Activated naive CD8-positive, alpha-beta T cell treated with anti-CD3 and anti-CD28 coated beads, Interleukin-2, amount 10 ng/mL, durations not matched to agents 7 days and 5 days (primary cell): ENCODE measurements at places on chromosomes 12 and 14. TPM values are rescaled to one million over a fixed set of nuclear protein-coding genes. Genes with fewer than 3 reads are reported as not detected.
A peak's percentile ranks its signal among the peaks of the same experiment; 100 is the strongest.

DNA sequence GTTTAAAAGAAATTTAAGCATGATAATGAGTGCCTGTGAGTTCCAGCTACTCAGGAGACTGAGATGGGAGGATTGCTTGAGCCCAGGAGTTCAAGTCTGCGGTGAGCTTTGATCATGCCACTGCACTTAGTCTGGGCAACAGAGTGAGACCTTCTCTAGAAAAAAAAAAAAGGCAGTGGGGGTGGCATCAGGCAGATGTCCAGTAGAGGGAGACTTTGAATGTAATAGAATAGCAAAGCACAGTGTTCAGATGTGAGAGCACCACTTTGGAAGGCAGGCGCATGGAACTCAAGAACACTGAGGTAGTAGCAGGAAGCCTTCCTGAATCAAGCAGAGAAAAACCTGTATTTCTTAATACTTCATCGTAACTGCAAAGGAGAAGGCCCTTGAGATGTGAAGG lies 394.5 kb upstream of the GARIN6 start:
- no peak for DNase-seq
- no peaks in the 10 kb centered on the region for H3K27me3 ChIP-seq
- no peaks in the 10 kb centered on the region for H3K4me1 ChIP-seq
- no peak overlapping the region for H3K27ac ChIP-seq

DNA sequence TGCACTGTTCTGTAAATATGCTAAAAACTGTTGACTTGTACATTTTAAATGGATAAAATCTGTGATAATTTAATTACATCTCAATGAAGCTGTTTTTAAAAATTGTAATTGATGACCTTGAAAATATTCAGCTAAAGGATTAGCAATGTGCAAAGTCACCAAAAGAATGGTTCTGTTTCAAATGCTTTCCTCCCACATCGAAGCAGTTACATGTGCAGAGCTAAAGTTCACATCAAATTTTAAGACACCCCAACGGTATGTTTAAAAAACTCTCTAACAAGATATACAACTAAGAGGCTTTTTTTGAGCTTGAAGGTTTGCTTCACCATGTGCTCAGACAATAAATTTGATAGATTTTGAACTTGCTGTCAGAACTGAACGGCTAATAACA lies 114.6 kb upstream of the KRAS start:
- H3K27me3 ChIP-seq = no peaks in the 10 kb centered on the region
- DNase-seq = no peak
- H3K4me1 ChIP-seq = peaks cover 15% of the 10 kb centered on the region
- H3K36me3 ChIP-seq = no peaks in the 10 kb centered on the region
- peak overlapping the region; percentile 72 for H3K4me3 ChIP-seq

BDKRB1 gene
- total RNA-seq = not detected

GRCh38 chr12:120468325-120468820 lies 1.2 kb downstream of the SRSF9 start:
- peak overlapping the region; percentile 68 for H3K27ac ChIP-seq
- H3K27me3 ChIP-seq = no peaks in the 10 kb centered on the region
- H3K36me3 ChIP-seq = peaks cover 20% of the 10 kb centered on the region
- H3K4me1 ChIP-seq = peaks cover 28% of the 10 kb centered on the region
- peak overlapping the region; percentile 97 for H3K4me3 ChIP-seq
- peak; percentile 50 for DNase-seq

DNA sequence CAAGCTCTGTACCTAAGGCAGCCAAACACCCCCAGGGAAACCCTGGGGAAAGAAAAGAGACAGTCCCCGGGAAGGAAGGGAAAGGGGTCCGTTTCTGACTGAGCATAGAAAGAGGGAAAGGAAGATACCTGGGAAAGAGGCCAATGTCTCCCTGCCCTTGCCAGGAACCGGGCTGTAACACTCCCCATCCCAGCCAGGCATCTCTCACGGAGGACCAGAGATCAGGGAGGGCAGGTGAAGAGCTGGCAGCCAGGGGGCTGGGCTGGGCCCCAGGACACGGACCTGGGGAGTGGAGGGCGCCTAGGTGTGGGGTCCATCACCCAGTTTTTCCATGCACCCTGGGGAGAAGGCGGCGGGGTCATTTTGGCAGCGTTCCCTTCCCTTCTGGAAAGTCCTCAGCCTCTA lies 18.9 kb upstream of the PLEKHH1 start:
- no peak for DNase-seq
- H3K36me3 ChIP-seq = no peaks in the 10 kb centered on the region
- peaks cover 23% of the 10 kb centered on the region for H3K27me3 ChIP-seq
- H3K27ac ChIP-seq = peak overlapping the region; percentile 43

ADAMTS20 gene
- total RNA-seq = not detected

IL31 gene
- total RNA-seq = not detected

SERPINA1 gene
- total RNA-seq = 0.20 TPM

DNA sequence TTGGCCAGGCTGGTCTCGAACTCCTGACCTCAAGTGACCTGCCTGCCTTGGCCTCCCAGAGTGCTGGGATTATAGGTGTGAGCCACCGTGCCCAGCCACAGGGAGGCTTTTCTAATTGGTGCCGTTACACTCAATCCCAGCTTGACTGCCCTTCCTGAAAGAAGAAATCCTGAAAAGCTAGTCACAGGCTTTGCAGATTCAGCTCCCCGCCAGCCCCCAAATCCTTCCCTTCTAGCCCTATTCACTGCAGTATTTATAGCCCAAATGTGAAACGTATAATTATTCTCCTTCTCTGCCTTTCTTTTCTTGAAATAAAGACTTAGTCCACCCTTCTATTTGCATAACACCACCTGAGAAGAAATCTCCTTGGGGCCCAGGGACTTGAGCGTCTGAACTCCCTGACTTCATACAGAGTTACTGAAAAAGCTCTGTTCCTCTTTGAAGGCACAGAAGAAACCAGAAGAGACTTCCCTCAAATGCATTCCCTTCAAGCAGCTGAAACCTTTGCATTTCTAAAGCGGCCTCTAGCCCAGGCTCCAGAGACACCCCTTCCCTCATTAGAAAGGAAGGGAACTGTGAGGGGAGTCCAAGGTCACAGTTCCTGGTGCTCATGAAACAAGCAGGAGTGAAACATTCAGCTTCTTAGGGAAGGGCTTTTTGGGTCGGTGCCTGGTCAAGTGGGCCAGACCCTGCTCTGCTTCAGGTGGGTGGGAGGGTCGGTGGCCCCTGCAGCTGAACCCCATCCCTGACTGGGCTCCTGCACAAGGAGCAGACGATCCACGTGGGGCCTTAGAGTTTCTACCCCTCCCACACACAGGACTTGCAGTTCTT lies 42.3 kb upstream of the BATF start:
- H3K27me3 ChIP-seq = peaks cover 4% of the 10 kb centered on the region
- peaks cover 2% of the 10 kb centered on the region for H3K4me1 ChIP-seq
- no peak for DNase-seq

KIF5A gene
- total RNA-seq = 1.4 TPM

KRT72 gene
- total RNA-seq = 0.67 TPM

ZDHHC22 gene
- not detected for total RNA-seq

- H3K27me3 ChIP-seq = no peaks in the 10 kb centered on the region
- no peak overlapping the region for H3K27ac ChIP-seq
- H3K4me1 ChIP-seq = no peaks in the 10 kb centered on the region
- no peak overlapping the region for H3K4me3 ChIP-seq
- no peaks in the 10 kb centered on the region for H3K36me3 ChIP-seq
These were observed 94.4 kb downstream of the PTPRR start for GRCh38 chr12:70826156-70826555.

DNA sequence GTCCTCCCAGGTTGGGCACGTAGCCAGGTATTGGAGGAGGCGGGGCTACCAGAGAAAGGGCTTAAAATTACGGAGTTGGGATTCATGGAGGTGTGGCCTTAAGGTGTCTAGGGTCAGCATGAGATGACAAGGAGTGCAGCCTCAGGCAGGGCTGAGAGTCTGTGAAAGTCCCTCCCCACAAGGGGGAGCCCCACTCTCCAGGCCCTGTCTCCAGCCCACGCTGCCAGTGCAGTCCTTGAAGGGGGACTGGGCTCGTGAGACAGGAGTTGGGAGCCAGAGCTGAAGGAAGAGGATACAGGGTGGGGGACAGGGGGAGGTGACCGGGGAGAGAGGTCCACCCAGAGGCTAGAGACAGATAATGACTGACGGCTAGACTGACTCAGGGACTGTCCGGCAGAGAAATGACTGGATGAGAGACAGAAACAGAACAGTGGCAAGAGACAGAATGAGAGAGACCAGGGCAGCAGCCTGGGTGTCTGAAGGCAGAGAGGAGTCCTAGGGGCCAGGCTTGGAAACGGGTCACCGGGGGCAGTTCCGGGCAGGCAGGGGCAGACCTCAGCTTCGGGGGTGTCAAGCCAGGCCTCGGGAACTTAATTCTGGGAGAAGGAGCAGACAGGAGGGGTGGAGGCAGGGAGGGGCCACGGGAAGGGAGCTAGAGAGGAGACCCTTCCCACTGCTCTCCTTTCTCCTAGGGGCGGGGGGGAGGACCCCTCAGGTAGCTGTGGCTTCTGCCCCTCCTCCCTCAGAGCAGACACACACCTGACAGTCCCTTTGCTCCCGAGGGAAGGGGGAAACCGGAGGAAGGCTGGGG lies 970 bp downstream of the CDH24 start:
- peak; percentile 73 for DNase-seq
- peak overlapping the region; percentile 35 for H3K27ac ChIP-seq
- peaks cover 8% of the 10 kb centered on the region for H3K27me3 ChIP-seq
- peak overlapping the region; percentile 80 for H3K4me3 ChIP-seq

GRCh38 chr12:58888131-58888783 lies 32.0 kb downstream of the LRIG3 start:
- no peaks in the 10 kb centered on the region for H3K27me3 ChIP-seq
- no peaks in the 10 kb centered on the region for H3K4me1 ChIP-seq
- no peaks in the 10 kb centered on the region for H3K36me3 ChIP-seq
- H3K4me3 ChIP-seq = no peak overlapping the region
- H3K27ac ChIP-seq = no peak overlapping the region

DNA sequence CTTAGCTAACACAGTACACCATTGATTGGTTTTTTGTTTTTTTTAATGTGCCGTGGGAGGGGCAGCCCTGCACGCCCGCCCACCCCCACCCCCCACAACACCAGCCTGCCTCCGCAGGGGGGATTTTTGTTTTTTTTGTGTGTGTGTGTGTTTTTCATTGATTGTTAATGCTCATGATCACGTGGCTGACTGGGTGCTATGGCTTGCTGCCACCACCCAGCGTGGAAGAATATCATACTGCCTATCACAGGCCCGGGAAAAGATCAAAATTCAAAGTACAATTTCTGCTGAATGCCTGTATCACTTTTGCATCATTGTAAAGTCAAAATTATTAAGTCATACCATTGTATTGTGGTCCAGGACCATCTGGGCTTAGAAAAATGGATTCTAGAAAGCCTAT lies 8.3 kb downstream of the RESF1 start:
- H3K27me3 ChIP-seq = no peaks in the 10 kb centered on the region
- no peak for DNase-seq
- peak overlapping the region; percentile 86 for H3K27ac ChIP-seq
- peak overlapping the region; percentile 75 for H3K4me3 ChIP-seq

- H3K36me3 ChIP-seq = peaks cover 38% of the 10 kb centered on the region
- peak; percentile 95 for DNase-seq
- peak within 1 kb of the TSS; percentile 100 for H3K27ac ChIP-seq
- peaks cover 64% of the 10 kb centered on the region for H3K4me1 ChIP-seq
These were observed at the start of gene UBC for GRCh38 chr12:124914392-124915238. TSS of gene UBC (minus strand) at chr12:124914650. CDS start at chr12:124913771, 879 bp downstream.

DNA sequence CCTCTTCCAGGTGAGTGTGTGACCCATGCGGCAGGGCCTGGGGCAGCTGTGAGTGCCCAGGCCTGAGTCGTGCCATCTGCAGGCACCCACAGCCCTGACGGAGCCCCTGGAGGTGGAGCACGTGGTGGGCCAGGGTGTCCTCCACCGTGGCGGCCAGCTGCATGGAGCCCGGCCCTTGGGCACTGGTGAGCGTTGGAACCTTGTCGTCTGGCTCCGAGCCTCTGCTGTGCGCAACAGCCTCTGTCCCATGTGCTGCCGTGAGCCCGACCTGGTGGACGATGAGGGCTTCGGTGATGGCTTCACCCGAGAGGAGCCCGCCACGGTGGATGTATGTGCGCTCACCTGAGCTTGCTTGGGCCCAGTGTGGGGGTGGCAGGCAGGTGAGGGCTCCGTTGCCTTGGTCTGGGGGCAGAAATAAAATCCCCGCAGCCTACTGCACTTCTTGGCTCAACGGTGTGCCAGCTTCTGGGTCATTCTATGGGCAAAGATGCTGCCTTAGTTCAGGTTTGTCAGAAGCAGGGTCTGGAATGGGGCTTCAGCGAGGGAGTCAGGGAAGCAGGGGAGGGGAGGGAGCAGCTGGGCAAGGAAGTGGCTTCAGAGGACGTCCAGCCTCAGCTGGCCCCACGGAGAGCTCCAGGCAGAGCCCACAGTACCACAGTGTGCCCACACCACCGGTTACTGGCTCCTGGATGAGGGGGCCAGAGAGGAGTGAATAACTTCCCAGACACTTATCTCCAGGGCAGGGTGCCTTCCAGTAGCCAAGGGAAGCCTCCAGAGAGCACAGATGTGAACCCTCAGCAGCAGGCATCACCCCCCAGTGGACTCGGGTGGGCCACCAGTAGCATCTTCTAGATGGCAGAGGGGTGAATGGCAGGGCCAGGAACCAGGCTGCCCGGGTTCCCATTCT lies 1.2 kb upstream of the ARL6IP4 start:
- peak overlapping the region; percentile 93 for H3K4me3 ChIP-seq
- DNase-seq = peak; percentile 35
- H3K27me3 ChIP-seq = no peaks in the 10 kb centered on the region
- peaks cover 40% of the 10 kb centered on the region for H3K4me1 ChIP-seq
